ENCODE measurements at places on chromosomes 3 and 15.

DNA sequence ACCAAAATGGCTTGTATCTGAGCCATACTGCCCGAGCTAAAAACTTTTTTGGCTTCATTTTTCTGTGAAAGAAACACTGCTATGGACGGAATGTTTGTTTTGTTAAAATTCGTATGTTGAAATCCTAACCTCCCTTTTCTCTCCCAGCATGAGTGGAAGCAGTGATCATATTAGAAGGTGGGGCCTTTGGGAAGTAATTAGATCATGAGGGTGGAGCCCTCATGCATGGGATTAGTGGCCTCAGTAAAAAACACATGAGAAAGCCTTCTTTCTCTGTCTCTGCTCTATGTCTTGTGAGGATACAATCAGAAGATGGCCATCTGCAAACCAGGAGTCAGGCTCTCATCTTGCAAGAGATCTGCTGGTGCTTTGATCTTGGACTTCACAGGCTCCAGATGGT lies 7.4 kb upstream of the FNDC3B start:
- no peak for DNase-seq

GRCh38 chr3:126258670-126259069 lies 78.3 kb upstream of the ALDH1L1 start:
- no peak for DNase-seq

- DNase-seq: no peak
These were observed 16.0 kb downstream of the NEK10 start for GRCh38 chr3:27353221-27353620.

DNA sequence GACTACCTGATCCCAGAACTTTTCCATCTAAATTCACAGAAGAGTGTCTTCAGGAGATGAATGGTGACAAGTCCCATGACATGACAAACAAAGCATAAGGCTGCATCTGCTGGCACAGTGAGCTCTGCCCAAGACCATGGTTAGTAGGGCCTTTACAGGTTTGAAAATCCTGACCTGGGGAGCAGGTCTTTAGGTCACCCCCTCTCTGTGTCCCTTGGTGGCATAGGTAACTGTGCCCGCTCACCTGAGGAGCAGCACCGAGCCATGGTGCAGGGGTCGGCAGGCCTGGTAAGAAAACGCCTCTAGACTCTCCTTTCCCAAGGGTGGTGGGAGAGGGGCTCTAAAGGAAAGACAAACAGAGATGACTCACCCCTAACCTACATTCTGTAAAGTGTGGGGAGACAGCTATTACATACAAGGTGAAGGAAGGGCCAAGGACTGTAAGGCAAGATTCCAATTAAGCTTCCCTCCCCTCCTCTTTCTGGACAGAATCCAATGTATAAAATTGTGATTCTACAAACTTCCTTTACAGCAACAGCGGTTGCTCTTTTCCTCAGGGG lies 74.0 kb downstream of the SATB1 start:
- no peak for DNase-seq

DNA sequence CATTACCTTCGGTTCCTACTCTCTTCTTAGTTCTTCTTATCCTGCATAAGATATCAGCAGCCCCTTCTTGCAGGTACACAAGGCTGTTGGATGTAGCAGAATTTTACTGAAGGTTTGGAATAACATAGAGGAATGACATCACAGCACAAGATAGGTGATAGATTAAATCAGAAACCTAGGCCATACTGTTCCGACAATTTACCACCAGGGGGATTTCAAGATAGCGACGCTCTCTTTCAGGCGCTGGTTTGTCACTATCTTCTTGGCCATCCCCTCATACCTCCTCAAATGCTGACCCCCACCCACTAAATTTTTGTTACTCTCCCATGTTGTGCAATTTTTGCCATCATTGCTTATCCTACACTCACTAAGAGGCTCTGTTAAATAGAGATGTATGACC lies 3.5 kb downstream of the SIDT1 start:
- no peak for DNase-seq

DNA sequence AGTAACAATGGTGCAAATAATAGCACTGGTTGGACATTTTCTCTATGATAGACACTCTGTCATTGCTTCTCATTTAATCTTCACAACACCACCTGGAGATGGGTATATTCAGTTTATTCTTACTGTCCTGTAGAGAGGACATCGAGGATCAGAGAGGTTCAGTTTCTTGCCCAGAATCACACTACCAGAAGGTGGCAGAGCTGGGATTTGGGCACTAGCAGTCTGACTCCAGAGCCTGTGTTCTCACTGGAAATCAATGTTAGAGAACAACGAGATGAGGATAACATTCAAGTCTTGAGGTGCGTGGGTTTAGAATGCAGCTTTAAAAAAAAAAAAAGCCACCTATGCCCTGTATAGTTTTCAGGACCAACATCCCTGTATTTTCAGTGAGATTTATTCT lies 127.8 kb downstream of the SYNPR start:
- no peak for DNase-seq

DNA sequence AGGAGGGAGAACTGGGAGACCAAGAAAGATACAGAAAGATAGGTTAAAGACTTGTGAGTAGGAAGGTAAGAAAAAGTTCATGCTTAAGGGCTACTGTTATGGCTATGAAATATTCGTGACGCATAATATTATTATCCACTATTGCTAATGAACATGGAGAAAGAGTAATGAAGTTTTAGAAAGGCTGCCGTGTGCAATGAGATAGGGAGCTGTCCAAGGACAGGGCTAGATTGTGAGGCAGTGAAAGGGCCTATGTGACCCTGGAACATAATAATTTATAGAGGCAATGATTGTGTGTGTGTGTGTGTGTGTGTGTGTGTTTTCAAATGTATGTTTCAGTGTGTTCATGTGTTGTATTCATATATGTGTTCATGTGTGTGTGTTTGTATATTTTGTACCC lies 27.7 kb downstream of the MBNL1 start:
- DNase-seq: no peak

- DNase-seq: no peak
These were observed 105.1 kb downstream of the MECOM start for GRCh38 chr3:169558371-169558770.

DNA sequence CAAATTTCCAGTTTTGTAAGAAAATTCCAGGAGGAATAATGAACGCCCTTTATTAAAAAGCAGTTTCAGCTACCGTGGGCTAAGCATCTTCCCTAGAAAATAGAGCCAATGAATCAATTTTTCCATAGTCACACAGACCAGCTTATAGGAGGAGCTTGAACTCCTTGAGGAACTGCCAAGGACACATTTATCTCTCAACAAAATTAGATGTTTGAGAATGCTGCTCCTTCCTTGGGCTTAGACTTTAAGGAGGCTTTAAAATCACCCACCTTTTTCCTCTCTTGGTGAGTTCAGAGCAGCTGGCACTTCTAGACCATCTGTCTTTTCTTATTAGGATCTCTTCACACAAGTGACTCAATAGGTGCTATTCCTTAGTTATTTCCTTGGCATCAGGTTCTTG lies 588.0 kb downstream of the SQOR start:
- no peak for DNase-seq

- DNase-seq: no peak
These were observed 217.0 kb upstream of the TLE3 start for GRCh38 chr15:70314688-70315087.

- DNase-seq: no peak
These were observed 107.6 kb upstream of the ZBTB20 start for GRCh38 chr3:115254492-115255196.

DNA sequence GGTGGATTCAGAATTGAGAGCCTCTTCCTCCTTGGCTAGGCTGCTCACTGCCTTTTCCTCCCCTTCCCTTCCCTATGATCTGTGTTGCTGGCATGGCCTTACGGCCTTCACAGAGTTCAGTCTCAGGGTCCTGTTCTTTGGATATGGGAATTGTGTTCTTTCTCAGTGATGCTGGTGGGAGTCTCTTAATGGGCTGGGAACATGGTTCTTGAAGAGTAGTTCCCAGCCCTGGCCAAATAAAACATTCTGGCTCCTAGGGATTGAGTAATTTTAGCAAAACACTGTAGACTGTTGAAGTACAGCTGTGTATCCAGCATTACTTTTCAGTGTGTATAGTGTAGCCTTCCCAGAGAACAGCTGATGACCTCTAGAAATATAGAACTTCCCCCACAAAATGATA lies 22.6 kb upstream of the FILIP1L start:
- no peak for DNase-seq
